ENCODE measurements at places on chromosomes 6 and 20.

DNA sequence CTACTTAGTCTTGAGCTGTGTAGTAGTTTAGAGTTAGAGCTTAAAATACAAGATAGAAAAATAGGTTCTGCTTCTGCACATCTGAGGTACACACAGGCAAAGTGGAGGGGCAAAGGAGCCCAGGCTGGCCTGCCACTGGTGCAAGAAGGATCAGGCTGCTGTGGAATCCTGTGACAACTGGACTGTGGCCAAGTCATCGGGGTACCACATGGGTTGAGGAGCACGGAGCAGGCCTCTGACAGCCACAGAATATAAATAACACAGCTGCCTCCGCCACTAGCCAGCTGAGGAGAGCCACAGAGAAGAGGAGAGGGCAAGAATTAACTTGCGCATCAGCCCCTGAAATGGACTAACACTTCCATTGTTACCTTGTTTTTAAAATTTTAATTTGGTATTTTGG lies 206.0 kb upstream of the MARCKS start:
- DNase-seq: peak; percentile 20

DNA sequence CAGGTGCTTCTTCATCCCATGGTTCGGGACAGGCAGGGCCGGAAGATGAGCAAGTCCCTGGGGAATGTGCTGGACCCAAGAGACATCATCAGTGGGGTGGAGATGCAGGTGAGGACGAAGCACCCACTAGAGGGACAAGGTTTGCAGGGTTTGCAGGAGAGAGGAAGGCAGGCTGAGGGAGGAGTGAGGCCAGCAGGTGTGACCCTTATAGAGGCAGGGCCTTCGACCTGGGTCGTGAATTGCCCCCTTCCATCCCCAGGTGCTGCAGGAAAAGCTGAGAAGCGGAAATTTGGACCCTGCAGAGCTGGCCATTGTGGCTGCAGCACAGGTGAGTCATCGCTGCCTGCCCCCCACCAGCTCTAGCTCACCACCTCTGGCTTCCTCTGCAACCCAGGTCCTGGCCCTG lies 8.4 kb downstream of the VARS2 start:
- no peak for DNase-seq

GRCh38 chr6:150959166-150959565 lies 93.7 kb downstream of the MTHFD1L start:
- peak; percentile 51 for DNase-seq

- DNase-seq: no peak
Observed at GRCh38 chr6:33798343-33798848, 5.4 kb downstream of the MLN start.

DNA sequence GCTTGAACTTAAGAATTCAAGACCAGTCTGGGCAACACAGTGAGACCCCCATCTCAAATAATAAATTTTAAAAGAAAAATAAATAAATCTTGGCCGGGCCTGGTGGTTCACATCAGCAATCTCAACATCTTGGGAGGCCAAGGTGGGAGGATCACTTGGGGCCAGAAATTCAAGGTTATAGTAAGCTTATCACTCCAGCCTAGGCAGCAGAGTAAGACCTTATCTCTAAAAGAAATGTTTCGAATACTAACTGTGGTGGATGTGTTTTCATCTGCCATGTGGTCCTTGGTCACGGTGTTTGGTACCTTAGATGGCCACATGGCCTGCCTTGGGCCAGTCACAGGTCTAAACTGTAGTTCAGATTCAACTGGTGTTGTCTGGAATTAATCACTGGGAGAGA lies 5.8 kb downstream of the UBE2C start:
- no peak for DNase-seq

DNA sequence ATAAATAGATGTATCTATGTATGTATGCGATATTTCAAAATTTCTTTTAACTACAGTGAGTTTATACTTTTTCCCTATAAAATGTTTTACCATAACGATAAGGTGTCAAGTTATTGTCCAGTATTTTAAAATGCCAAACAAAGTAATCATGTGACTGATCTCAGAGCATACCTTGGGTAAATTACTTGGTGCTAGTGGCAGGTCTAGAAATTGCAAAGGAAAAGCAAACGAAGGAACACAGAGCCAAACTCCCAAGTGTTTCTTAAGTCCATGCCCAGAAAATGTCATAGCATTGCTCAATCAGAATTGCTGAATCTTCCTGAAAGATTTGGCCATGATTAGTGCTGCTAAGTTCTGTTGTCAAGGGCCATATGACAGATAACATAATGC lies 77.5 kb downstream of the CAP2 start:
- DNase-seq: peak; percentile 94

- DNase-seq: no peak
Observed at GRCh38 chr6:13038315-13038714, 290.0 kb downstream of the TBC1D7 start.

- DNase-seq: no peak
Observed at GRCh38 chr6:5172041-5172653, 87.0 kb downstream of the PPP1R3G start.

GRCh38 chr6:144284478-144284782 lies 705 bp upstream of the UTRN start:
- DNase-seq: no peak

- no peak for DNase-seq
Observed at GRCh38 chr20:23666698-23667097, 22.1 kb downstream of the CST4 start.

DNA sequence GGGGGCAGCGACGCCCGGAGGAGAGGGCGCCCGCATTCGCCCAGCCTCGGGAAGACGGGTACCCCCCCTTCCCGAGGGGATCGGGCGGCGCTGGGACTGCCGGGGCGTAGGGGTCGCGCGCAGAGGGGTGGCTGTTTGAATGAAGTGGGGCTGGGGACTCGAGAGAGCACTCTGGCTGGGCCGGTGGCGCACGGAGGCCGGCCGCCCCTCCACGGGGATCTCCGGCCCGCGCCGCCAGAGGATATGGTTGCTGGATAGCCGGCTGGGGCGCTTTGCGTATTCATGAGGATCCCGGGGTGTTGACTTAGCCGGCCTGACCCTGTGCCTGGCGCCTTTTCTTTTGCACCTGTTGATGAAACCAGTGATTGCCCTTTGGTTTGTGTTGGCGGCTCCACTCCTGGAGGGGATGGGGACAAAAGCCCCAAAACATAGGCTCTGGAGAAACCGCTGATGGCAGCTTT lies 469 bp downstream of the SYNJ2 start:
- peak; percentile 25 for DNase-seq

DNA sequence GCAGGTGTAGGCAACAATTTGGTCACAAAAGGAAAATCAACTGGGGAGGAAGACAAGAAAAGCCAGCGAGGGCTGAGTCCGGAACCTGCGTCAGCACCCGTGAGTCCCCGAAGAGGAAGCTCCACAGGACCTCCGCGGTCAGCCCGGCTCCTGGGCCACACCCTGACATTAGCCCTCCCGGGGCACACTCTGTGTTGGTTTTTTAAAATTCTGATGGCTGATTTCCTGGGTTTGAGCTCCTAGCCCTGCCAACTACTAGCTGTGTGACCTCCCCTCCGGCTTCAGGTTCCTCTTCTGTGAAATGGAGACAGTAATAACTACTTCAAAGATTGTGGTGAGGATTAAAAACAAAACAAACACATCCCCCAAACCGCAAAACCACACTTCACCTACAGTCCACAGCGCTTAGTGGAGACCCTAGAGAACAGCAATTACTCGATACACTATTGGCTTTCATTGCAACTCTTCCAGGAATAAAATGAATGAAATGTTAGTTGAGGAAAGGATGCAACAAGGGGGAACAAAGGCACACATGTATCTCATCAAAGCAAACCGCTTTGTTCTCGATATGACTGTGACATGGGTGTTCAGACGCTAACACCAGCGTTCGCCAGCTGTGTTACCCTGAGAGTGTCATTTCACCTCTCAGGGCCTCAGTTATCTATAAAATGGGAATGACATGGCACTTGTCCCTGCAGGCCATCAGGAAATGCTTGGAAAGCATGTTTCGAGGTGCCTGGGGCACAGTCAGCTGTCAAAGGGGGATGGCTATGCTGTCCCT lies 985 bp downstream of the ZBP1 start:
- no peak for DNase-seq

DNA sequence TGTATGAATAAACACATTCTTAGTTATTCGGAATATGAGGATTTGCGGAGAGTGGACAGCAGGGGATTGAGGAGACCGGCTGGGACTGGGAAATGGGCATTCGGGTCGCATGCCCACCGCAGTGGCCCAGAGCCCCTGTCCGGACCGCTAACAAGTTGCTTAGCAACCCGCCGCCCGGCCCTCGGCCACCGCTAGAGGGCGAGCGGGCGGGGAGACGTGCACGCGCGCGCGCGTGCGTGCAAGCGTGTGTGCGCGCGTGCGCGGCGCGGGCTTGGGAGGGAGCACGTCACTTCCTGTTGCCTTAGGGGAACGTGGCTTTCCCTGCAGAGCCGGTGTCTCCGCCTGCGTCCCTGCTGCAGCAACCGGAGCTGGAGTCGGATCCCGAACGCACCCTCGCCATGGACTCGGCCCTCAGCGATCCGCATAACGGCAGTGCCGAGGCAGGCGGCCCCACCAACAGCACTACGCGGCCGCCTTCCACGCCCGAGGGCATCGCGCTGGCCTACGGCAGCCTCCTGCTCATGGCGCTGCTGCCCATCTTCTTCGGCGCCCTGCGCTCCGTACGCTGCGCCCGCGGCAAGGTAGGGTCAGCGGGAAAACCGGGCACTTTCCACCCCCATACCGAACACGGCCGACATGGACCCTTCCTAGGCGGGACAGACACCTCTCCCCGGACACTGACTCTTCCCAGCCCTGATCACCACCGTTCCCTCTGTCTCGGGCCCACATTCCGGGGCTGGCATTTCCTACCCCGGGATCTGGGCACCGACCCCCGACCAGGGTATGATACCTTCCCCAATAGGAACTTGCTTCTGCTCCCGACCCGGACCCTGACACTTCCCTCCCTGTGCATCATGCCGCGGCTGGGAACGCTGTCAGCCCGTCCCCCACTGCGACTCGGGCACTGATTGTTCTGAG lies at the start of gene HM13:
Gene HM13, plus strand, starts transcription at position 289 of the 918 bp plus-strand sequence. Its CDS starts 110 bp downstream, at position 399.
- peak; percentile 93 for DNase-seq

- no peak for DNase-seq
Observed at GRCh38 chr20:18839507-18840247, 26.1 kb downstream of the SCP2D1 start.

- DNase-seq: peak; percentile 13
Observed at GRCh38 chr6:42599558-42599957, 35.7 kb downstream of the UBR2 start.

- DNase-seq: no peak
Observed at GRCh38 chr20:46129955-46130481, 11.9 kb downstream of the CD40 start.

- DNase-seq: peak; percentile 96
Observed at GRCh38 chr20:59580146-59580946, 24.0 kb upstream of the PHACTR3 start.

- no peak for DNase-seq
Observed at GRCh38 chr20:35637276-35637675, 21.6 kb downstream of the SPAG4 start.

- DNase-seq: no peak
Observed at GRCh38 chr20:43560974-43561373, 2.1 kb downstream of the SGK2 start.

DNA sequence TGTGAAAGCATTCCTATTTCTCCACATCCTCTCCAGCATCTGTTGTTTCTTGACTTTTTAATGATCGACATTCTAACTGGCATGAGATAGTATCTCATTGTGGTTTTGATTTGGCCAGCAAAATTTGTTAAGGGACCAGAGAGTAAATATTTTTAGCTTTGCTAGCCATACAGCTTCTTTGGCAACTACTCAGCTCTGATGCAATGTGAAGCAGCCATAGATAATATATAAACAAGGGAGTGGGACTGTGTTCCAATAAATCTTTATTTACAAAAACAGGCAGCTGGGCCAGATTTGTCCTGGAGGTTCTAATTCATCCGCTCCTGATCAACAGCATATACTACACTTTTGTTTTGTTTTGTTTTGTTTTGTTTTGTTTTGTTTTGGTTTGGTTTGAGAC lies 202.9 kb downstream of the ZNF217 start:
- peak; percentile 41 for DNase-seq

DNA sequence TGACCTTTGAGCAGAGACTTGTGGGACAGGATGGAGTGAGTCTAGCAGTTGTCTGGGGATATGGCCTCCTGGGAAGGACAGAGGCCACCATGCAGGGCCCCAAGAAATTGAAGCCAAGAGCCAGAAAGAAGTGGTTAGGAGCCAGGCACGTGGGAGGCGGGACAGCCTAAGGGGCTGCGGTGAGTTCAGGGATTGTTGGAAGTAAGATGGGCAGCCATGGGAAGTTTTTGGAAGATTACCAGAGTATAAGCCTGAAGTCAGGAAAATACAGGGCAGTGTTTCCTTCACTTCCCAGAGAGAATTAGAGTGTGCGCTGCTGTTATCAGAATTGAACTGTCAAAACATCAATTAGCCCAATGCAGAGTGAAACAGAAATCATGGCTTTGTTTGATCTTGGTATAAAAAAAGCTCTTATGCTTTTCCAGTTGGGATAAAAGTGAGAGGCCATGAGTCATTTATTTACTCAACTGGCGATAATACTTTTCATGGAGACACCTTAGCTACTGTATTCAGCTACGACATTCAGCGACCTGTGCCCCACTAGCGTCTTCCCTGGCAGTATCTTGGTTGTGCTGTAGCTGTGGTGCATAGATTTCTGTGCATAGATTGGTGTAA lies 66.9 kb downstream of the PHACTR2 start:
- DNase-seq: no peak

GRCh38 chr6:125307964-125308615 lies 6.3 kb upstream of the HDDC2 start:
- no peak for DNase-seq

GRCh38 chr6:39361657-39362486 lies 39.4 kb upstream of the KCNK16 start:
- DNase-seq: peak; percentile 62

DNA sequence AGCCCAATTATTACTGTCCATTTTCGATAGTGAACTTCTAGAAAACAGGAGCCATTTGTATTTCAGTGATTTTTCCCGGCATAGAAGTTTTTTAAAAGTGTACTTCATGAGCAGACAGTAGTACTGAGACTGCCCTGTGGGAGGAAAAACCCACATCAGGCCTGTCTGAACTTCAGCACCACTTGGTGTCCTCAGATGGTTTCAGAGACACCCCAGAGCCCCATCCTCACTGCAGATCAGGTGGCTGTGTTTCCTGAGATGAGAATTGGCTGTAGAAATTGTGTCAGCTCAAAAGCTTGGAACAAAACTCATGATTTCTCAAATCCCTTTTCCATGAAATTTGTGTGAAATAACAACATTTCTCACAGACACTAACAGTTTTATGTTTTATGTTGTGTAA lies 110.0 kb upstream of the RIN2 start:
- no peak for DNase-seq

GRCh38 chr6:138258991-138259390 lies 40.7 kb upstream of the PBOV1 start:
- no peak for DNase-seq
